IMR-90 (cell line): ENCODE measurements at places on chromosomes 16 and 17.

GRCh38 chr17:31554930-31555329 is 163.5 kb downstream of the RAB11FIP4 start:
- DNase-seq, result no peak

GRCh38 chr16:82954224-82954929 is 327.6 kb downstream of the CDH13 start:
- peak; percentile 70 for DNase-seq

DNA sequence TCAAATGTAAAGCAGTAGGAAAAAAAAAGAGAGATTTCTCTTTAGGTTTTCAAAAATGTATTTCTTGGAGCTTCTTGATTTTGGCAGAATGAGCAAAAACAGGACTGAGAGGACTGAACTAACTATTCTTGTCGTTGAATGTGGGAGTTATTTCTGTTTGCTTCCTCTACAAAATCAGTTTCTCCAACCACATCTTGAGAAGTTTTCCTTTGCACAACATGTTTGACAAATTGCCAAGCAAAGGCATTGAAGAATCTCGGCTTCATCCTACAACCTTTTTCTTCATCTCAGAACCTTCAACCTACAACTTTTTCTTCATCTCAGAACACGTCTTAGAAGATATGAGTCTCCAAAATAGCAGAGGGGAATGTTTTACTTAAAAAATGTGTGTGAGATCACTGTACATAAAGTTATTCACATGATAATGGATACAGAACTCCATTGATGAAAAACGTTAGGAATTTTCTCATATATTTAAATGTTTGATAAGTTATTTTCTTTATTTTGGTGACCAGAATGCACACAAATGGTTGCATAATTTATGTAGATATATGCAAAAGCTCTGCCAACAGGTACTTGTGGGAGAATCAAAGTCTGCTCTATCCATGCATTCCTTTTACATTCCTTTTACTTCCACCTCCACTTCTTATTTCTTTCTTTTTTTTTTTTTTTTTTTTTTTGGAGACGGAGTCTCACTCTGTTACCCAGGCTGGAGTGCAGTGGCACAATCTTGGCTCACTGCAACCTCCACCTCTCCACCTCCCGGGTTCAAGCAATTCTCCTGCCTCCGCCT is 370.0 kb downstream of the KCNJ2 start:
- no peak for DNase-seq

DNA sequence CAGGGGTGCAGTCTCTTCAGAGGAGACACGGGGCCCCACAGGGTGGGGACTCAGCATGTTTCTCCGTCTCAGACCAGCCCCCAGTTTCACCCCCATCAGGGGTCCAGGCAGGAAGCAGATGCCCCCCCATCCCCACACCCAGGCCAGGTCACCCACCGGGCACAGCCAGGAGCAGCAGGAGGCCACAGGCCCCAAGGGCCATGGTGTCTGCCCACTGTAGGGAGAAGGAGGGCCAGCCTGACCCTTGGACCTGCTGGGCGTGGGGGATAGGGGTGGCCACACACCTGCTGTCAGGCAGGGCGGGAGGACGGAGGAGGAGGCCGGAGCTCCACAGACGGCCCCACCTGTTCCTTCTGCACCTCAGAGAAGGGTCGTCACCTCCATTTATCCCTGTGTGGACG is at the start of gene TPSG1:
Gene TPSG1 (minus strand): TSS at position 218 of the 401 bp plus-strand sequence. CDS start 16 bp downstream, at position 202.
- DNase-seq, result no peak

GRCh38 chr16:49497466-49497865 is 123.9 kb downstream of the C16orf78 start:
- no peak for DNase-seq

GRCh38 chr16:8330761-8331160 is 259.6 kb downstream of the TMEM114 start:
- no peak for DNase-seq

- no peak for DNase-seq
Observed at GRCh38 chr16:65059406-65059980, 62.4 kb downstream of the CDH11 start.

- DNase-seq, result no peak
Observed at GRCh38 chr17:59621771-59622170, 2.1 kb downstream of the CLTC start.

- no peak for DNase-seq
Observed at GRCh38 chr17:19316761-19317358, 45.7 kb downstream of the B9D1 start.

DNA sequence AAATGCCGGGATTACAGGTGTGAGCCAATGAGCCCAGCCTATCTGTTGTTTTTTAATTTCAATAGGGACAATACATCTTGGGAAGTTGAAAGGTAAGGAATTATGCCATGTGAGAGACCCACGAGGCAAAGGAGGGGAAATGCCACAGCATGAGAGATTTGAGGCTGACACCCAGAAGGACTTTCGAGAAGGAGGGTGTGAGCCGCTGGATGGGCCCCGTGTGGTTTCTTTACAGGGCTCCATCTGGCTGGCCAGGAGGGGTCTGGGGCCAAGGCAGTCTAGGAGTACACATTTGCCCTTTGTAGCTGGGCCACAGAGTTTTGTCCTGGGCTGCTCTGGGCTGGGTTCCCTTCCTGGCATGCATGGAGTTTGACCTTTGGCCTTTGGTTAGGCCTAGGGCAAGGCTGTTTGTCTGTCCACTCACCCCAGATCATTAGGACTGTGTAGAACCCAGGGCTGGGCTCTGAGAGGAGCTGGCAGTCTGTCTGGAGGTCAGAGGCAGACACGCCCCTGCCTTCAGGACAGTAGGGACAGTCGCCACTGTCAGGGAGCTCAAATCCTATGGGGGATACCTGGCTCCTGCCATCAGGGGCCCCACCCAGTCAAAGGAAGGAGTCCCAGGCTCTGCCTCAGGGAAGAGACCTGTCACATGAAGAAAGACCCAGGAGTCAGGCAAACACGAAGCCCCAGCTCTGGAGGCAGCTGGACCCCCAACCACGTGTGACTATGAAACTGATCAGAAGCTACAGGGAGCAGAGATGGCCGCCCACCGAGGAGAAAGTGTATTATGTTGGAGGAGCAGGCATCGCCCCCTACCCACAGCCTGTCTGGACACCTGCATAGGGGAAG is 24.2 kb upstream of the NXPH3 start:
- DNase-seq, result no peak

GRCh38 chr16:88659160-88659559 is 3.7 kb downstream of the MVD start:
- DNase-seq, result no peak

DNA sequence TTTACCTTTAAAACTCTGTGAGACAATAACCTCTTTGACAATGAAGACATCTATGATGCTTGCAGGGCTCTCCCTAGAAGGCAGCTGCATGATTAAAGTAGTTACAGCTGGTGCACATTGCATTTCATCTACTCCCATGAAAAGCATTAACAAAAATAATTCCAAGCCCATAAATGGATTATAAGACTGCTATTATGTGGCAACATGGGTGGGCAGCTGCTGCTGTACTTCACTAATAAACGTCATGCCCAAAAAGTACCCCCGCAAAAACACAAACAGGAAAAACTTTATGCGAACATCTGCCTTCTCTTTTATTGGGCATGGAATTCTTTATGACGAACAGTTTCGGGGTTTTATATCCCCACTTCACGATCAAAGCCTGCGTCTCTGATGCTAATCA is 224.9 kb downstream of the CA10 start:
- no peak for DNase-seq

DNA sequence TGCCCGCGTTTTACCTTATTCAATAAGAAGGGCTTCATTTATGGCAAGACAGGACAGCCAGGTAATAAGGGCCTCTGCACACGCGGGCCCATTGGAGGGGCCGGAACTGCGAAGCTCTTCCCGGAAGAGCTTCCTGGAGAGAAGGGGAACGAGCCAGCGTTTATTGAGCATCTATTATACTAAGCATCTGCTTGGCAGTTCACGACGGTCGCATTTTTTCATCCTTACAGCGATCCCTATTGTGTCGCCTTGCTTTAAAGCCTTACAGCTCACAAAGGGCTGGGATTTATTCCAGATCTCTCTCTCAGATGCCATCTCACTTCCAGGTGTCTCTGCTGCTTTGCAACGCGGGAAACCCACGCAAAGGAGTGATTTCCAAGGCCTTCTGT is 546 bp downstream of the ZPBP2 start:
- no peak for DNase-seq

DNA sequence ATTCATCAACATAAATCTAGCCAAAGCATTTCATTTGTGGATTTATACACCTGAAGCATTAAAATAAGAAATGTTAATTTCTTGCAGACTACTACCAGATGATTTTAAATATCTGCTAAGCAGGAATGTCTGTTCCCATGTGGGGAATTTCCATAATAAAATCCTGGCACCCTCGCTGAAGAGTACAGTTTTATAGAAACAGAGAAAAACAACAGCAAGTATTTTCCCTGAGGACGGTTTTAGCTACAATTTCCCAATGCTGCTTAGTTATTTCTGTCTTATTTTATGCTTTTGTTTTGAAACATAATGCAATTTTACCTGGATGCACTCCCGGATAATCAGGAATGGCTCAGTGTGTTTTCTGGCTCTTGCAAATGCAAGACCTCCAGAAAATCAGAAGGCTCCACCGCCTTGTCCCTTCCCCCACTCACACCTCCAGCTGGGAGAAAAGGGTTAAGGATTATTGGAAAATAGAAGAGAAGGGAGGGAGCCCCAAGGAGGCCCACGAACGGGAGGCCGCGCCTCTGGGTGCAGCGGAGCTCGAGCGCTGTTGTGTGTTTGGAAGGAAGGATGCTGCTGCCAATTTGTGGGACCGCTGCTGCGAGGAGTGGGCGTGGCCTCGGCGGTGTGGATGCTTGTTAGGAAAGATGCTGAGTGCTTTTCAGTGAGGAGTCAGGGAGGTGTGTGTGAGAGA is at the start of gene CNTNAP4:
Gene CNTNAP4 (plus strand): TSS at position 657 of the 694 bp plus-strand sequence. CDS start 262 bp downstream, outside the sequence.
- DNase-seq, result no peak

DNA sequence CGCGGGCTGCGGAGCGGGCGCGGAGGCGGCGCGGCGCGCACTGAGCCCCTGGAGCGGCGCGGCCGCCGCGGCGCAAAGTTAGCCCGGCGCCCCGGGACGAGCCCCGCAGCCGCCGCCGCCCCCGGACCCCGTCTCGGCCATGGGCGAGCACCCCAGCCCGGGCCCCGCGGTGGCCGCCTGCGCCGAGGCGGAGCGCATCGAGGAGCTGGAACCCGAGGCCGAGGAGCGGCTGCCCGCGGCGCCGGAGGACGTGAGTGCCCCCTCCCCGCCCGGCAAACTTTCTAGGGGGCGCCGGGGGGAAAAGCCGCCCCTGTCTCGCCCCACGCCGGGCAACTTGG is 388 bp downstream of the RHBDL3 start:
- DNase-seq, result no peak

DNA sequence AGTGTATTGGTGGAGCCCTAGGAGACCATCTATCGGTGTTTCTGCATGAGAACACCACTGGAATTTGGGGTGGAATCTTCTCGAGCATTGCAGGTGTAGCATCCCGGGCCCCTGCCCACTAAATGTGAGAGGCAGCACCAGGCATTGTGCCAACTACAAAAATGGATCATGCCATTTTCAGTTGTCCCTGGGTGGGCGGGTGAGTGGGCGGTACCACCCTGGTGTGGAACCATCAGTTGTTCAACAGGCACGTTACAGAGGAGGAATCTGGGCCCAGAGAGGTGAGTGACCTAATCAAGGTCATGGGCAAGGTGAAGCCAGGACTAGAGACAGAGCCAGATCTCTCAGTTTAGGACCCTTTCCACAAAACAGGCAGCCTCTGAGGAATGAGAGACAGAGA is 8.8 kb downstream of the PIPOX start:
- DNase-seq, result no peak

DNA sequence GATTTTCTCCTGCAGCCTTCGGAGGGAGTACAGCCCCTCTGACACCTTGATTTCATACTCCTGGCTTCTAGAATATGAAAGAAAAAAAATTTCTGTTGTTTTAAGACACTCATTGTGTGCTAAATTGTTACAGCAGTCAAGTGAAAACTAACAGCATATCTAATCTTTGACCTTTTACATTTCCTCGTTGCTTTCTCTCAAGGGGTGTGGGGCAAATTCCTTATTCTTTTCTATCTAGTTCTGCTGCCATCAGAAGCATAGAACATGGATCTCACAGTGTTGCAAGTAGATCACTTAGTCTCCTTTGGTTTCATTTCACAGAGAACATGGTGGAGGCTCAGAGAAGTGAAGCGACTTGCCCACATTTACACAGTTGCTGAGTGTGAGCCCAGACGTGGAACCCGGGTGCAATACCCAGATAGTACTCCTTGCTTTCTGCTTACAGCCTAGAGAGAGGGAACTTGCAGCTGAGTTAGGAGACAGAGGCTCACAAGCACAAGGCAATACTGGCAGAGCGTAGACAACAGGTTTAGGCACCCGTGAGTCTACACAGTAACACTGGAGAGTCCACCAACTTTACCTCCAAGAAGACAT is 28.7 kb upstream of the MMD start:
- no peak for DNase-seq

GRCh38 chr16:2460916-2461315 is 1.0 kb downstream of the TEDC2 start:
- no peak for DNase-seq

DNA sequence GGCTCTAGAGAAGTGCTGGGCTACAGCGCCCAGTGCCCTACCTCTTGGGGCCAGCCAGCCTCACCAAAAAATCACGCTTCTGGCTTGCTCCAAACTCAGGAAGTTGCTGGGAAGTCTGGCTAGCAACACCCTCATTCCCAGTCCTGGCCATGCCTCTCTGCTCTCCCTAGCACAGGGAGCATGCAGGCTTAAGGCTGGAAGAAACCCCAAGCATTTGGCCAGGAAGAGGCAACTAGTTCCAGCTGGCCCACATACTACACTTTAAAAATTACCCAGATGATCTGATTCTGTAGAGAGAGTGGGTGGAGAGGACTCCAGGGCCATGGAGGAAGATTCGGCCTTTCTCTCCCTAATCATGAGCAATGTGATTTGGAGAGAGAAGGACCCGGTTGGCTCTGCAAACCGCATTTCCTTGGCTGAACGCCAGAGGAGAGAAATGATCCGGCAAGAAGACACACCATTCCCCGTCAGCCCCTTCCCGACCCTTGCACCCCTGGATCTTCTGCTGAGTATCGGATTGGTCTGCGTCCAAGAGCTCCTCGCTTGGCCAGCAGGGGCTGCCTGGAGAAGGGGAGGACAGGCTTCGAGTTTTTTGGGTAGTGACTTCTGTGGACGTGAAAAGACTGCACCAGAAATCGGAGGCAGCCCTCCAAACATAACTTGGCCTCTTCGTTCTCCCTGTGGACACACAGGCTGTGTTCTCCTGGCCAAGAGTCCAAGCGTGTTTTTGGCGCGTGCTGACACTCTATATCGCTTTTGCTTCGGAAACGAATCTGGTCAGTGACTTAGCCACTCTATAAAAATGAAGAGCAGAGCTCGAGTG is 406.3 kb downstream of the WWOX start:
- no peak for DNase-seq
